CD8-positive, alpha-beta T cell (primary cell): ENCODE measurements at places on chromosomes 7 and 10.

DNA sequence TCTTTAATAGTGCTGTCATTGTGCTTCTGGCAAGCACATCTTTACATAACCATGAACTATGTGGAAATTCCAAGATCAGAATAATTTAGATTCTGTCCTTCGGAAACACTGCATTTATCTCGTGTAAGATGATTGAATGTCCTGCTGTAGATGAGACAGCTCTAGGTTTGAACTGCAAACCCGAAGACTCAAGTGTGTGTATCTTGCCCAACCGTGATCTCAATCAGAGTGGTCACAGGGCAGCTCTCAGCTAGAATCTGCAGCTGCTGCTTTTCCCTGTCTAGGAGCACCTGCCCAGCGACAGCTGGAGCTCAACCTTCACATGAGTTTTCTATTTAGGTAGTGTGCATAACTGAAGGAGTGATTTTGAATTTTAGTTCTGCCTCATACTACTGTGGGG is 17.5 kb upstream of the KIF20B start:
- DNase-seq: no peak

- no peak for DNase-seq
Measured at GRCh38 chr10:102815790-102816549, 21.2 kb downstream of the CYP17A1 start.

- DNase-seq: no peak
Measured at GRCh38 chr7:157437519-157438061, 100.8 kb downstream of the DNAJB6 start.

DNA sequence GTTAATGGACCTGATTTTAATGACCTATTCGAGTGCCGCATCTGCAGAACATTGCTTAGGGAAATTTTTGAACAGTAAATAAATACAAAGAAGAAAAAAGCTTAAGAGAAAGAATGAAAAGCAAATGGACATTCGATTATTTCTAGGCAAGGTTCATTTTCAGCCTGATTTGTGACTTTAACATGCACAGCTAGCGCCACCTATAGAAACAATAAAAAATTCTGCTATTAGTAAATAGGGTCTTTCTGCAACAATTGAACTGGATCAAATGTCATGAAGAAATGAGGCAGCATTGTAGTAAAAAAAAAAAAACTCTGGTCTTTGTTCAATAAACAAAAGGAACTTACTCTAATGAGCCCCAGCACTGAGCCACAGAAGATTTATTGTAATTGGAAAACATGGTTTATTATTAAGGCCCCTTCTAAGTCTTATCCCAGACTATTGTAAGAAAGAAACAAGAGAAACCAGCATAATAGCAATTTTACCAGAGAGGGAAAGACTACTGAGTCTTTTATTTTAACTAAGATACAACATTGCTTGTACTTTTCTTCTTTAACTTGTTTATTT is 41.4 kb upstream of the GHITM start:
- no peak for DNase-seq

DNA sequence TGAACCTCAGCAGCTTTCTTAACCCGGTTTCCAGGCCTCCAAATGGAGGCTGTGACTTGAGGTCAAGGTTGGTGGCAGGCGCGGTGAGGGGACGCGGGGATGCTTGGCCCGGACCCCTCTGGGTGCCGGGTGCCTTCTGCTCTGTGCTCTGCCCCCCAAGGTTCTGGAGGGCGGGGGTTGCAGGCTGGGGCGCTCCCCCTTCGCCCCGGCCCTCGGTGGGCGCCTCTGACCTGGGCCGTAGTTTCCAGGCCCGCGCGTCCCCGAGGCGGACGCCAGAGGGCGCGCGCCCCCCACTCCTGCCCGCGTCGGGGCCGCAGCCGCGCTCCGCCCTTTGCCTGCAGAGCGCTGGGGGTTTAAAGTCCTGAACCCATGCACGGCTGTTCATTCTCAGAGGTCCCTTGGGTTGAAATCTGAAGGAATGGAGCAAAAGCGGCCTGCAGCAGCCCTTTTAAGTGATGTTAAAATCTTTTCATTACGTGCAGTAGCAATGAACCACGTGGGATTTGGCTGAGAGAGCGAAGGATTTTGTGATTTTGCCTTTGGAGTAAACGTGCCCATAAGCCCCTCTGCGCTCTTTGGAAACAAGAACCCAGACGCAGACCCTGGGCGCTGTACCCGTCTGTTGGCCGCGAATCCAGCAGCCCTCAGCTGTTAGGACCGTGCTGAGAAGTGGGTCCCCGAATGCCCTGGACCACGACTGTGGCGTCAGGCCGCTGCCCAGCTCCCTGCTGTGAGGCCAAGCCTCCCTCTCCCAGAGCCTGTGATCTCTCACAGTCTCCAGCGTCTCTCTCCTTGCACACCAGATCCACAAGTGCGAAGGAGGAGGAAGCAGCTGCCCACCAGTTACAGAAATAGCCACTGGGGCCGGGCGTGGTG is 135.0 kb downstream of the ACTR3B start:
- no peak for DNase-seq

GRCh38 chr7:131012477-131013031 is 278.5 kb upstream of the KLF14 start:
- DNase-seq: no peak

DNA sequence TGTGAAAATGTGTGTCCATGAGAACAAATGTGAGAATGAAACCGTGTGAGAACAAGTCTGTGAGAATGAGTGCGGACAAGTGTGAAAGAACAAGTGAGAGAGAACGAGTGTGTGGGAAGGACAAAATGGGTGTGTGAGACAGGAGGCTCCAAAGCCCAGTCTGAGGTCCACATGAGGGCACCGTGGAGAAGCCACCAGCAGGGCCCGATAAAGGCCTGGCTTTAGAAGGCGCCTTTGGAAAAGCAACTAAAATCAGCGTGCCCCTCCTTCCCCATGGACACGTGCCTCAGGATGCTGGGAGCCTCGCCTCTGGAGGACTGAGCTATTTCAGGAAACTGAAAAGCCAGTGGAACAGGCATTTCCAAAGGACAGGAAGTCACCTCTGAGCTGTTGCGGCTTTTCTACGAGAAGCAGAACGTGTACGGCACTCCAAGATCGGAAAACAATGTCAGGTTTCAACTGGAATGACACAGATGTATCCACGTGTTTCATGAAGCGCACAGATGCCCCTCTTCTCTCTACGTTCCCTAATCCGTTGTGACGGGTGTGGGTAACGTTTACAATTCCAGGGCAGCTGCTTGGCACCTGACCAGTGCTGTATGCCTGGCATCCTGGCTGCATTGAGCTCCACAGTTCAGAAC is 46.4 kb downstream of the ESYT2 start:
- no peak for DNase-seq

GRCh38 chr7:73734619-73735527 is 3.7 kb downstream of the ABHD11 start:
- DNase-seq: peak; percentile 81

DNA sequence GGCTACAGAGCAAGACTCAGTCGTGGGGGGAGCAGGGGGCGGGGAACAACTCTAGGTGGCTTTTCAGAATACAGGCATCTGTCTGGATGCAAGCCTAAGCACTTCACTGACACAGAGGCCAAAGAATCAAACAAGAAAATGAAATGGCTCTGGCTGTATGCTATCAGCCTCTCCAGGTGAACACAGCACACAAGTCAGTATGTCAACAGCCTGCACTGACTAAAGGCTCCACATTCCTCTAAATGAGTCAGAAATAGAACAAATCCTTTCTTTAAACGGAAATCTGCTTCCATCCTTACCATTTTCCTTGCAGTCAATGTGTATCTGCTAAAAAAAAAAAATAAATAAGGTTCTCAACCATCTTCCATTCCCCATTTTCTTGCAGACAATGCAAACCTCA is 88.3 kb downstream of the ARMH3 start:
- DNase-seq: no peak

GRCh38 chr7:32639122-32639521 is 143.8 kb downstream of the AVL9 start:
- no peak for DNase-seq

GRCh38 chr10:125543796-125544195 is 139.2 kb downstream of the TEX36 start:
- DNase-seq: no peak

- DNase-seq: peak; percentile 13
Measured at GRCh38 chr10:68628576-68629127, 68.5 kb downstream of the TET1 start.

DNA sequence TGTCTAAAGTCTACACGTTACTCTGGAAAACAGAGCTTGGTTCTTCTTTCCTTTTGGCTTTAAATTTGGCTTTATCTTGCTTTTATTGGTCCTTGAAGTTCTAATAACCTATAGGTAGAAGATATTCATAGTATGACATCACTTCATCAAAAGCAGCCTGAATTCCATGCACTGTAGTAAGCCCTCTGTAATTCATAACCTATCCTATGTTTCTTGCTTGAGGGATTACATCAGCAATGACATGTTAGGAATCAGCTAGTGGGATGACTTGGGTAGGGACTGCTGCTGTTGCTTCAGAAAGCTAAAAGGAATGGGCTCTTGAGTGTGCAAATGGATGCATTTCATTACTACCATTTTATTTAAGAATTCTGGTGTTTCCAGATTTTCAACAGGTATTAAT is 184.9 kb downstream of the PTEN start:
- no peak for DNase-seq

DNA sequence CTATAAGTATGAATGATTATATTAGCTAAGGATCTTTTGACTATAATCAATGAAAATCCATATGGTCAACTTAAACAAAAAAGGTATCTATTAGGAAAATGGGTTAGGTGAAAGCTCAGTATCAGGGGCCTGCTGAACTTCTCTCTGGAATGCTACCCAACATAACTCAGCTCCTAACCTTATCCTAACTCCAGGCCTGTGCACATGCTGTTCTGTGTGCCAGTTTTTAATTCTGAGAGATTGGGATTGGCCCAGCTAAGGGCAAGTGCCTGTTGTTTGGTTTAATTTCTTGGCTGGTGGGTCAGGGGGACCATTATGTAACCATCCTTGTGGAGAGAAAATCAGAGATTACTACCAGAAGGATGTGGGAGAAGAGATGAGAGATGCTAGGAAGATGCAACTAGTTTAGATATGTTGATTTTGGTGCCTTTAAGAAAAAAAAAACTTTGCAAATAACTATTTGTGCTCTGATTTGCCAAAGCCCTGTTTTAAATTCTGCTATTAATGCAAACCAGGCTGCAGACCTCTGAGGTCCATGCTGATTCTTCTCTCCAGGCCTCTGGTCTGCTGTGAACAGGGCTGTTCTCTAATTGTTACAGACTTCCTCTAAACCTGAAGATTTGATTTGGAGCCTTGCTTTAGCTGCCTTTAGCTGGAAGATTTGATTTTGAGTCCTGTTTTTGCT is 23.9 kb upstream of the HDAC9 start:
- no peak for DNase-seq

DNA sequence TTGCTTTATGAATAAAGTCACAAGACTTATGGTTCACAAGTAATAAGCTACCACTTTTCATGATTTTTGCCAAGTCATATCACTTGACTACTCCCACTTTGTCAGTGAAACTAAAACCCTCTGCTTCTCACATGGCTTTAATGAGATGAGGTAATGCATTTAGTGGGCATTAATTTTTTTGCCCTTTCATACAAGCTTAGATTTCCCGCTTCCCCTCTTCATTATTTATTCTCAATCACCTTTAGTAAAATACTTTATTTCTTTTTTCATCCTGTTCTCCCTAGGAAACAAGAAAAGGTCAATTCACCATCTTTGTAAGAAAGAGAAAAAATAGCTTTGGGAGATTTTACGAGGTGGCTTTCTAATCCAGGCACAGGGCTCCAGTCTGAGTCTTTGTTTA is 109.6 kb upstream of the STARD3NL start:
- no peak for DNase-seq

- no peak for DNase-seq
Measured at GRCh38 chr10:20202337-20202736, 386.1 kb downstream of the PLXDC2 start.

- DNase-seq: peak; percentile 31
Measured at GRCh38 chr10:96244354-96244753, 27.0 kb downstream of the BLNK start.

DNA sequence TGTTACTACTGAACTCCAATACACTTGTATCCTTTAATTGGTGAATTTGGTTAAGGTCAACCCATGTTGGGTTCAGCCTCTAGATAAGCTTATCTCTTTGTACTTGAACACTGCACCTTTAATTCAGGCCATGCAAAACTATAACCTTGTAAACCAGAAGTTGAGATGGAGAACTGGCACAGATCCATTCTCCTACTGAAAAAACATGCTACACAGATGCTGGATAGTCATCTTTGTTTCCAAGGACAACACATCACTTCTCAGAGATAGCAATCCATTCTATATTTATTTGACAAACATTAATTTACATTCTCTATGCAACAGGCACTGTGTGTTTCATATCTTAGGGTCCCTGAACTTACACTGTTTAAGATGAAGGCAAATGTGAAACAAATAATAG is 2.9 kb upstream of the CDK14 start:
- DNase-seq: no peak

DNA sequence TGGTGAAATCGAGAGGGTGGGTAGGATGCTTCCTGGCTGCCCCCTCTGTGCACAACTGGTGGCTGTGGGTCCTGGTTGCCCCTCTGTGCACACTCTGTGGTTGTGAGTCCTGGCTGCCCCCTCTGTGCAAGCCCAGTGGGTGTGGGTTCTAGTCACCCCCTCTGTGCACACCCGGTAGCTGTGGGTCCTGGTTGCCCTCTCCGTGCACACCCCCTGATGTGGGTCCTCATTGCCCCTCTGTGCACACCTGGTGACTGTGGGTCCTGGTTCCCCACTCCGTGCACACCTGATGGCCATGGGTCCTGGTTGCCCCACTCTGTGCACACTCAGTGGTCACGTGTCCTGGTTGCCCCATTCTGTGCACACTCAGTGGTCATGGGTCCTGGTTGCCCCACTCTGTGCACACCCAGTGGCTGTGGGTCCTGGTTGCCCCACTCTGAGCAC is 20.3 kb upstream of the RET start:
- no peak for DNase-seq

GRCh38 chr10:45075826-45076380 is 75.2 kb downstream of the ZNF22 start:
- no peak for DNase-seq

DNA sequence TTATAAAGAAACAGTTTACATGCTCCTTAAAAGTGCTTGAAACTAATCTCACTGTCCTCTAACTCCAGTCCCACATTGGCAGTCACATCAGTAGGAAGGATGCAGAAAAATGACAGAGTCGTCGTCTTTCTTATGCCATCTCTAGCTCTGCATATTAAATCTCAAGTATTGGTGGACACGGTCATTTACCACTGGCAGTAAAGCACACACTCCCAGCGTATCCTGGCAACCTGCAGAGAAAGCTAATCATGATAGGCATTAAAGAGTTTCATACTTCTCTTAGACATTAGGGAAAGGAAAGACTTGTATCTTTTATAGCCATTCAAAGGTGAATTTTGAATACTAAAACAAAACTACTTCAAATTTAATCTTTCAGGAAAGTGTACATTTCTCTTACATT is 202.0 kb upstream of the COBL start:
- DNase-seq: no peak

- no peak for DNase-seq
Measured at GRCh38 chr10:2476218-2476811, 591.0 kb upstream of the PFKP start.
